ENCODE measurements at places on chromosomes 4 and X.
A peak's percentile ranks its signal among the peaks of the same experiment; 100 is the strongest.

DNA sequence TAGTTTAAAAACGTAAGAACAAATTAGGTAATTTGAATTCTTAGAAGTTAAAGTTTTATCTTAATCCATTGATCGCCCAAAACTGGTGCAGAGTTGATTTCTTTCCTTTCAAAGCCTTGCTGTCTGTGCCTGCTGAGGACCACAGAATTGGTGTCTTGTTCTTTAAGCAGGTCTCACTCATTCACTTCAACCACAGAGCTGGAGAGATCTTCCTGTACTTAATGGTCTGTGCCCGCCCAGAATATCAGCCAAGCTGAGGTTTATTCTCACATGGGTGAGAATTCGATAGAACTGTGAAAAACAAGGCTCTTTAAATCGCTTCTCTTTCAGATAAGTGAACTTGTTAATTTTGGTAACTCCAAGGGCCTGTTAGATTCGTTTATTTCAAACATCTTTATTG, 31.6 kb downstream of the DCUN1D4 start:
- DNase-seq, result no peak

- no peak for DNase-seq
These were observed 53.3 kb downstream of the CAMK2D start for GRCh38 chr4:113708250-113708649.

- DNase-seq, result no peak
These were observed 318.0 kb downstream of the FBXW7 start for GRCh38 chr4:152217896-152218295.

DNA sequence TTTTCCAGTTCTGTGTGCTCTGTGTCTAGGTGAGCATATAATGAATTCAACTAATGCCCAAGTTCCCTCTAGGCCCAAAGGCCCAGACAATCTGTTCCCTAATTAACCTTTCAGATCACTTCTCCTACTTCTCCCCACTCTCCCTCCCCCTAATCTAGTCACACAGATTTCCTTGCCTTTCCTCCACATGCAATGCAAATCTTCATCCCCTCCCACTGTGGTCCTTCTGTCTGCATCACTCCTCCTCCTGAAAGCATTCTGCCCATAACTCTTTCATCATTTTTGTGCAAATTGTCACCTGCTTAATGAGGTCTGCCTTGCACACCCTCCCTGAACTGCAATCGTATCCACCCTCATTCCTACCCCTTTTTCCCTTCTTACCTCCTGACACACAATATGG, 346.6 kb downstream of the FBXO8 start:
- no peak for DNase-seq

- DNase-seq, result no peak
These were observed 1290.5 kb downstream of the ADGRL3 start for GRCh38 chr4:62490635-62491034.

DNA sequence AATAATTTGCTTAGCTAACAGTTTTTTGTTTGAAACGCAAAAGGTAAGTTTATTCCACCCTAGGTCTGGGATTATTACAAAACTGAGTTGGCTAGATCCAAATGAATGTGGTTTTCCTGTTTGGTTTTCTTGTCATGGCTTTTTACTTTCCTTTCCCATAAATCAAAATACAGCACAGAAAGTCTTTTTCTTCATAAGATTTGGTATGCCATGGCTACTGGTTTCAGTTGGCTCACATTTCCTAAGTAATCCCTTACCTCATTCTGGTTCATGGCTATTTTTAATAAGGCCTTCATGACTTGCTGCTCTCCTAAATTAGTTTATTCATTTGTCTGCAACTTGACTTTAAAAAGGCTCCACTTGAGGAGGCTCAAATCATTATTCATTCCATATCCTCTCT, 12.9 kb upstream of the PAK3 start:
- no peak for DNase-seq

- DNase-seq, result no peak
These were observed 110.9 kb downstream of the AREG start for GRCh38 chr4:74555843-74556242.

- no peak for DNase-seq
These were observed at the start of the genes CT45A10 and SAGE1 for GRCh38 chrX:135893294-135893817. TSS of gene CT45A10 (minus strand) at chrX:135893444. CDS start at chrX:135885344, 8,100 bp downstream. TSS of gene SAGE1 (plus strand) at chrX:135893716. CDS start at chrX:135896243, 2,527 bp downstream.

DNA sequence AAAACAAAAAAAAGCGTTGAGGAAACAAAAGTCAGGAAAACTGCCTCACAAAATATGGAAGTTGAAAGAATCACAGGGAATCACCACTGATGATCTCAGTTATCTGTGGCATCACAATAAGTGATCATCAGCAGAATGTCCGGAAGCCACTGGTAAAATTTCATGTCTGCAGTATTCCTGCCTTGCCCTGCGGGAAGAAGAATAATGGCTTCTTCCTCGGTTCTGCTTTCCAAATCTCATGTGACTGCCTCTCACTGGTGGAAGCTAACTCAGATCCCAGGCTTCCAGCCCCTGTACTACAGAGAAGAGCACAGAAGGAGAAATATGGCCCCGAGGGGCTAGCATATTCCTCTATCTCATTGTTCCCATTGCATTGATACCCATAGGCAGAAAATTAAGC, 12.7 kb upstream of the ZNF330 start:
- no peak for DNase-seq

- peak; percentile 24 for DNase-seq
These were observed 17.0 kb downstream of the GPAT3 start for GRCh38 chr4:83552924-83553323.

DNA sequence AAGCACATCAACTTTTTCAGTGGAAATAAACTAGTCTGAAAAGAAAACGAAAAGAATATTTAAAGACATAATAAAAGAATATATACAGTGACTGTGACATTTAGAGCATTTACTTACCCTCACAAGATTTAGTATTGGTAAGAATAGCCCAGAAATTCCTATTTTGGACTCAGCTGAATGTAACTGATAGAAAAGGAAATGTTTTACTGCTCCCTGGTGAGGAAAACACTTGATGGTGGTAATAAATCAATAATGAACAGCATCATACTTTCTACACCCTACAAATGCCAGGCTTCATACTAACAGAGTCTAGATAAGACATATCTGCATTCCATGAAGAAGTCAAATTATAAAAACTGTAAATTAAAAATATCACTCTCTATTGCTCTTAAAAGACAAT, 753.5 kb upstream of the PCDH10 start:
- no peak for DNase-seq

- DNase-seq, result no peak
These were observed 196.6 kb downstream of the EVC2 start for GRCh38 chr4:5511791-5512190.
